ENCODE measurements at places on chromosomes 16 and 17. TPM values are rescaled to one million over a fixed set of nuclear protein-coding genes. Genes with fewer than 3 reads are reported as not detected.

Gene SEPTIN1
- polyA plus RNA-seq, result not detected

Gene IST1
- 187 TPM for polyA plus RNA-seq

Gene SBK1
- 0.04 TPM for polyA plus RNA-seq

Gene CSH1
- not detected for polyA plus RNA-seq

Gene MFAP4
- not detected for polyA plus RNA-seq

- DNase-seq, result no peak
Measured at GRCh38 chr16:58109330-58109729, 19.9 kb downstream of the CFAP20 start.

DNA sequence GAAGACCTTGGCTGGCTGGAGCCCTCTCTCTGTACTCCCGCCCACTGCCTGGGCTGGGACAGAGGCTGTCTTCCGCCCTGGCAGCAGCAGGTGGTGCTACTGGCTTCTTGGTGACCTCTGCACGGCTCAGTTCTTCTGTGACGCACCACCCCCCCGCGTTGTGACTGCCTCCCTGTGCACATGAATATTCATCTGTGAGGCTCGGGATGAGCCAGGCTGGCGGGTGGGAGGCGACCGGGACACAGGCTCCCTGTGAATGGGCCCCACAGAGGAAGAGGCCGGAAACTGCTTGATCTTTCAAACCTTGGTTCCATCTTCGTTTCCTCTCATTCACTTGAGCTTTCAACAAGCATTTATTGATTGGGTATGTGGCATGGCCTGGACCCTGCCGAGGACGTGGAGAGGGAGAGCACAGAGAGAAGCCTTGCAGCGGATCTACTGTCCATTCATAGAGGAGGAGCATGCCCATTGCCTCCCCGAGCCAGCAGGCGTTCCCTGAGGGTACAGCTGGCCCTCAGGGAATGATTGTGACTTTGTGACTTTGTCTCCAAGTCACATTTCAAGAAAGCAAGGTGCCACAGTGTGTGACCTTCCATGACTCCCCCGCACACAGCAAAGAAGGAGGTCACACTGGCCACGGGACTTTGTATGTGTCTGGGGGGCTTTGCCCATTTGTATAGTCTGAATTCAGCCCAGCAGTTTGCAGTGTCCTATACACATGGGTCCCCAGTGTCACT lies 45.0 kb downstream of the B9D1 start:
- no peak for DNase-seq

DNA sequence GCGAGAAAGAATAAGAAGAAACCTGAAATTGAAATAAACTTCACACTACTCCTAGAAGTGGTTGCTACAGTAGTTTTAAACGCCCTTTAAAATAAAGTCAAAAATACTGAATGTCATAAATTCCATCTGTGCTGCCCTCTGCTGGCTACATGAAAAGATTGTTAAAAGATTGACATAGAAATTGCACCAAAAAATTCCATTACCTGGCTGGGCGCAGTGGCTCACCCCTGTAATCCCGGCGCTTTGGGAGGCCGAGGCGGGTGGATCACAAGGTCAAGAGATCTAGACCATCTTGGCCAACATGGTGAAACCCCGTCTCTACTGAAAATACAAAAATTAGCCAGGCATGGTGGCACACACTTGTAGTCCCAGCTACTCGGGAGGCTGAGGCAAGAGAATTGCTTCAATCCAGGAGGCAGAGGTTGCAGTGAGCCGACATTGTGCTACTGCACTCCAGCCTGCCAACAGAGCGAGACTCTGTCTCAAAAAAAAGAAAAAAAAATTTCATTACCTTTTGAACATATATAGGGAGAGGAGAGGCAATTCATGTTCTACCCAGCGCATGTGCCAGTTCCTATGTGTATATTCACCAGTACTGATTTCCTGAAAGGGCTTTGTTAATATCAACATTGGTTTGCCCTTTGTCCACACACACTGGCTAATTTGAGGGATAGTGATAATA lies 36.5 kb downstream of the CYTH1 start:
- DNase-seq, result no peak

DNA sequence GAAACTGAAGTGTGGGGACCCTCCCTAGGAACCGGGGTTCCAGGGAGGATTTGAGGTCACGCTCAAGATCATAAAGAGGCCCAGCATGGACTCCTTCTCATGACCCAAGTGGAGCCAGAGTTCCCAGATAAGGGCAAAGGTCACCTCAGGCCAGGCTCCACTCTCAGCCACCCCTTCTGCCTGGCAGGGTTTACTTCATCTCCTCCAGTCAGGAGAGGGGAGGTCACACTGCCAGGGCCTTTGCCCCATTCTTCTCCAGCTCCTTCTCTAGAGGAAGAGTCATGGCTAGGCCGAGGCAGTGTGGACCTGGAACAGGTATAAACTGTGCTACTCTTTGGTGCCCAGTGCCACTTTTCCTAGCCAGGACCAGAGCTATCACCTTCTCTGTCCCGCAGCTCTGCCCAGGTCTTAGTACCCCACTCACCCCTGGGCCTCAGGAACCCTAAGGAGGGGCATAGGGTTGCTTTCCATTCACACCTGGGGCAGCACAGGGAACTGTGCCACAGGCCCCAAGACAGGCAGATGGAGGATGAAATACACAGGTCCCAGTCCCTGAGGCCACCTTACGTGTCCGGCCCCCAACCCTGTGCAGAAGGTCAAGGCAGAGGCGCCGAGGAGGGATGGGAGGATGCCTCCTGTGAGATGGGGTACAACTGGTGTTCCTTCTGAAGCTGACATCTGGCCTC lies 879 bp upstream of the ACSF2 start:
- no peak for DNase-seq

DNA sequence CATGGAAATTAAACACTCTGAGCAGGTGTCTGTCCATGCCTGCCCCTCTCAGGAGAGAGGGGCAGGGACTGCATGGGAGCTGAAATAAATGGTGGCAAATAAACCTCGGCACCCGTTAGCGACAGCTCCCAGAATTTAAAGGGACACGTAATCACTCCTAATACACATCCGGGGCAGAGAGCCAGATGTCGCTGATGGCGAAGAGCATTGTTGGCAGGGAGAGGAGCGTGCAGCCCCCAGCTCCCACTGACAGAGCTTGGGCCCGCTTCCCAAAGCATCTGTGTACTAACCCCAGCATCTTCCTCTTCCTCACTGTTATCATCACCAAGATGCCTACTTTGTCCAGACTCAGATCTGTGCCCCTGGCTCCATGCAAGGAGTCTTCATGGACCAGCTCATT lies 85.8 kb downstream of the IRX5 start:
- DNase-seq, result no peak

DNA sequence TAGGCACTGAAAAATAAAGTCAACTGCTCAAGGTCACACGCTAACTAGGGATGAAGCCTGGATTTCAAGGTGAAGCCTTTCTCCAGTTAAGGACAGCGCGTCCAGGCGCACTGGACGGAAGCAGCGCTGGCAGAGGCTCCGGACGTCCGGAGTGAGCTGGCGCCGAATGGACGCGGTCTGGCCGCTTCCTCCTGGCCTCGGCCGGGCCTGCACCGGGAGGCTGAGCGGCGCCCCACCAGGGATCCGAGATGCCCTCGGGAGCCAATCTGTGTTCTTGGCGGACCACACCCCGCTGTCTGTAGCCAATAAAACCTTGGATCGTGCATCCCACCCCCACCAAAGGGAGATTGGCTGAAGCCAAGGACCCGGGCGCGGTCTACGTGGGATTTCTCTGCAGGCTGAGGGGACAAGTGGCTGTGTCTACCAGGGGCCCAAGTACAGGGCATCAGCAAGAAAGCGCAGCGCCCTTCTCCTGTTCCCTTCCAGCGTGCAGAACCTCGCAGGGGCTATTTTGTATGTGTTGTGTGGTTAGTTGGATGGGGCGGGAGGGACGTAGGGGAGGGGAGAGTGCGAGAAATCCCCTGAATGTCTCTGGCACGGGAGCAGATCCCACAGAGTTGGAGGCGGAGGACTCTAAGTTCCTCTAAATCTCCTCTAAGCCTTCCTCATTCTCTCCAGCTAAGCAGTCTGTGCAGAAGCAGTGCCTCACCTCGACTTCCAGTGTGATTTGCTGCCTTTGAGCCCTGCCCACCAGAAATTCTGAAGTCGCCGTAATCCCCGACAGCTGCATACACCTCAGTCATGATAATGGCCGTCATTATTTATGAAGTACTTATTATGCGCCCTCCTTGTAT lies 2.5 kb upstream of the AKAP10 start:
- no peak for DNase-seq

DNA sequence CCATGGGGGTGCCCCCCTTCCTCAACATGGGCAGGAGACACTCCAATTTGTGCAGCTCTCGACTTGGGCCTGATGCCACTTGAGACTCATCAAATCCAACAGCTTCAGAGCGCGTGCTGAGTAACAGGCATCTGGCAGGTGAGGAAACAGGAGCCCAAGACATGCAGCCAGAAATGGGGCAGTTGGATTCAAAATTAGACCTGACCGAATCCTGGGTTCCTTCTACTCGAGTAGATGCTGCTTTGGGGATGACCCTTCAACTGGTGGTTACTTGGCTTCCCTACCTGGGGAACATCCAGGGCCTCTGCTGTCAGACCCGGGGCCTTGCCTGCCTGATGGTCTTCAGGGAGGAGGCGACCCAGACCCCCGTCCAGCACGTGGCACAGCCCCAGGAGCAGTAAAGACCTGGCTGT lies 488 bp upstream of the NTN3 start:
- no peak for DNase-seq

GRCh38 chr17:49365667-49366066 lies 3.6 kb upstream of the ZNF652 start:
- DNase-seq, result no peak
